SJSA1 (cell line): ENCODE measurements at places on chromosomes 7 and 10.
A peak's percentile ranks its signal among the peaks of the same experiment; 100 is the strongest.

GRCh38 chr7:121278120-121279021 lies 50.4 kb upstream of the WNT16 start:
- peaks cover 33% of the 10 kb centered on the region for H3K4me1 ChIP-seq
- H3K4me3 ChIP-seq: no peak overlapping the region
- no peaks in the 10 kb centered on the region for H3K27me3 ChIP-seq
- DNase-seq: peak; percentile 68
- H3K27ac ChIP-seq: peak overlapping the region; percentile 92

DNA sequence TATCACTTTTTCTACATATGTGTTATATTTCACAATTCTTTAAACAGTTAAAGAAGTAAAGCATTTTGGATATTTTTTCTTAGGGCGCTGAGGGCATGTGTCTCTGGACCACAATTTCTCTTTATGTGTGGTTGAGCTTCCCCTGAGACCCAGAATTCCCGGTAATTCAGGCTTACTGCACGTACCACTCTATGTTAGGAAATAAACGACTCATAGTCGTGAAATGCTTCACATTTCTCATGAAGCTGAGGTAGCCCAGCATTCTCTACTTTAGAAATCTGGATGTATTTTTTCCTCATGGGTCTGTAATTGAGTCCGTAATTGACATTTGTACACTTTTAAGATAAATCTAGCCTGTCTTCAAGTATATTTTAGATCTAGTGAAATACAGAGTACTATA lies 170.6 kb downstream of the FZD1 start:
- no peaks in the 10 kb centered on the region for H3K27me3 ChIP-seq
- no peaks in the 10 kb centered on the region for H3K36me3 ChIP-seq
- H3K27ac ChIP-seq: no peak overlapping the region
- DNase-seq: no peak

DNA sequence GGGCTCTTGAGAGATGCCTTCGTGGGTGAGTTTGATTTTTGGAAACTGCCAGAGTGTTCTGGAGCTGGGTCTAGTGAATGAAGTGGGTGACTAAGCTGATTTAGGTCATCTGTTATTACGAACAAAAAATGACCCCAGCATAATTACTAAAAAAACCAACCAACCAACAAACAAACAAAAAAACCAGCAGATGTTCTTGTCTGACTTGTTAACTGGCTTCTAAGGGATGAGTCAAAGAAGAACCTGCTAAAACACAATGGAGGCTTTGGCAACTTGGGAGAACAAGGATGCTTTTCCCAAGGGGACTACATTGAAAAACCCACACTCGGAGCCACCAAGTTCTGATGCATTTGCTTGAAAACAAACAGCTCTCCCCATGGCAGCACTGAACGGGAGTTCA lies 11.5 kb downstream of the TACR2 start:
- H3K27ac ChIP-seq: no peak overlapping the region
- H3K27me3 ChIP-seq: no peaks in the 10 kb centered on the region
- H3K4me3 ChIP-seq: no peak overlapping the region
- H3K36me3 ChIP-seq: peaks cover 23% of the 10 kb centered on the region
- DNase-seq: no peak

- no peaks in the 10 kb centered on the region for H3K36me3 ChIP-seq
- no peak for DNase-seq
- no peak overlapping the region for H3K4me3 ChIP-seq
- no peak overlapping the region for H3K27ac ChIP-seq
- no peaks in the 10 kb centered on the region for H3K4me1 ChIP-seq
- no peaks in the 10 kb centered on the region for H3K27me3 ChIP-seq
These were observed 200.2 kb upstream of the C7orf33 start for GRCh38 chr7:148390381-148390780.

GRCh38 chr10:84842593-84842992 lies 514.2 kb downstream of the CCSER2 start:
- no peaks in the 10 kb centered on the region for H3K27me3 ChIP-seq
- H3K4me3 ChIP-seq: no peak overlapping the region
- no peak for DNase-seq
- no peak overlapping the region for H3K27ac ChIP-seq
- H3K4me1 ChIP-seq: peaks cover 10% of the 10 kb centered on the region; the same call in 1 of the 2 replicates
